ENCODE measurements at places on chromosomes 16 and 17. TPM values are rescaled to one million over a fixed set of nuclear protein-coding genes. Genes with fewer than 3 reads are reported as not detected.

The CACNG4 gene
- total RNA-seq: 0.18 TPM

The MYL4 gene
- total RNA-seq: not detected

The FAM222B gene
- 16.3 TPM for total RNA-seq

The CCDC154 gene
- 0.07 TPM for total RNA-seq

The FBXO39 gene
- total RNA-seq: 0.92 TPM

The GAS2L2 gene
- not detected for total RNA-seq

The ADAP2 gene
- total RNA-seq: 0.65 TPM
